HCEC 1CT (cell line): ENCODE measurements at places on chromosomes 7 and 10.

DNA sequence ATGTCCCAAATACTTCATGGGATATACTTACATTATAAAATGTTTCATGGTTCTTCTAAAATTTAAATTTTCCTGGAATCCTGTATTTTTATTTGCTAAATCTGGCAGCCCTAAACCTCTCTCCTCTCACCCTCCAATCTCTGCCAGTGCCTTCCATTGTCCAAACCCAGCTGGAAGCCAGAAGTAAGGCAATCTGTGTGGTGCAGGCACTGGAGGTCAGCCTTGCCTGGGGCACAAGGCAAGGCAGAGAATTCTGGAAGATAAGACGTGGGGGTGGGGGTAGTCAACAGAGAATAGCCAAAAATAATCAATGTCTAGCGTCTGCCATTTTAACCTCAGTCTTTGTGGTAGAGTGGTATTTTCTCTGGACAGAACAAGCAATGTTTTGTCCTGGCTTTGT, 381.7 kb downstream of the GPAM start:
- DNase-seq: no peak

DNA sequence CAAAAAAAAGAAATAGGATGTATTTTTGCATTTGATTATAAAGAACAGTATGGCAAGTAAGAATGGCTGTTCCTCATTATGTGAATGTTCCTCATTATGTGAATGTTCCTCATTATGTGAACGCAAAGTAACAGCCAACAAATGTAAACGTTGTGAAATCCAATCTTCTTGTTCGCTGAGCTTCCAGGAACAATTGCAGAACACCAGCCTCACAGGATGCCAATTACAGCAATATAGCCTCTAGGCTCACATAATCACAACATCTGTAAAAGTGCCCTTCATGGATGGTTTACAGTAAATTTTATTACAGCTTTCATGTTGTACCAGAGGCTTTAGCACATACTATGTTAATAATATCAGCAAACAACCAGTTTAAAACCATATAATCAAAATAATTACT, 71.6 kb downstream of the THSD7A start:
- no peak for DNase-seq

DNA sequence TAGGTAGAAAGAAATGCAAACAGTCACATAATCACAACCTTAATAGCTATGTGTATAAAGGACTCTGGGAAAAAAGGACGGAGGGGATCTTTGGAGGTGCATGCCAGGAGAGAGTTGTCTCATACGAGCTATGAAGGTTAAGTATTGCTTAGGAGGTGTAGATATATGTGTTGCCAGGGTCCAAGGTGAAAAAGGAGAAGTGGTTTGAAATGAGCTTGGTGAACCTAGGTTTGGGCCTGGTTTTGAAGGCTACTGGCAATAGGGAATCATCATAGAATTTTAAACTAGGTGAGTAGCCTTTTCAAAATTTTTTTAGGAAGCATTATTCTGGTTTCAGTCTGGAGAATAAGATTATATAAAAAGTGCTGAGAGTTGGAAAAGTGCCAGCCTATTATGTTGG, 336.8 kb downstream of the AUTS2 start:
- DNase-seq: no peak

GRCh38 chr7:8260871-8261694, 884 bp downstream of the ICA1 start:
- no peak for DNase-seq

- DNase-seq: no peak
These were observed 187.9 kb downstream of the CDC14C start for GRCh38 chr7:49112222-49112621.

GRCh38 chr7:18727115-18727870, 231.7 kb downstream of the HDAC9 start:
- DNase-seq: no peak

DNA sequence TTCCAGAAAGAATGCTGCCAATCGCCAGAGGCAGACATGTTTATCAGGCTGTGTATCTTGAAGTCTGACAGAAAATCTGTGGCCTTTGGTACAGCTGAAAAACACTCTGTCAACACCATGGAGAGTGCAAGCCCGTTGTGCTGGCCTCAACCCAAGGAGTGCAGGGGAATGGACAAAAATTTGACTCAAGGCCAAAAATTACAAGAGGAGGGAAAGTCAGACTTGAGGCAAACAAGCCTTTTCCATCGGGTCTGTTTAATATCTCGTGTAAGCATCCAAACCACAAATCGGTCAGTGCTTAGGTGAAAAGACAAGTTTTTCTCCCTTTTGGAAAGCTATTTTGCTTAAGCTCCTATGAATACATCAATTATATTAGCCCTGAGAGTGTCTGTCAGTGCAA, 305.3 kb upstream of the NFE2L3 start:
- peak; percentile 61 for DNase-seq
